Smooth muscle cell of trachea (primary cell): ENCODE measurements at places on chromosomes 4 and X. TPM values are rescaled to one million over a fixed set of nuclear protein-coding genes. Genes with fewer than 3 reads are reported as not detected.

Gene CLDN34
- total RNA-seq, result not detected in 2 replicates

Gene FRMD7
- total RNA-seq, result under 0.01 TPM in 1 of 2 replicates, not detected in the other

Gene MAGEC3
- not detected in 2 replicates for total RNA-seq

Gene HMX1
- total RNA-seq, result not detected in 2 replicates

Gene DMP1
- total RNA-seq, result not detected in 2 replicates

Gene CT45A2
- not detected in 2 replicates for total RNA-seq

Gene ZNF595
- 10.8 and 11.7 TPM in 2 replicates for total RNA-seq

Gene WAS
- 0.17 TPM in 1 of 2 replicates, not detected in the other for total RNA-seq

Gene TLR2
- 0.50 and 0.58 TPM in 2 replicates for total RNA-seq

Gene SUPT20HL1
- total RNA-seq, result 0.15 and 0.17 TPM in 2 replicates

Gene FAT1
- 168 and 386 TPM in 2 replicates for total RNA-seq

Gene FAM184B
- under 0.01 TPM in 1 of 2 replicates, not detected in the other for total RNA-seq
